ENCODE measurements at places on chromosomes 6 and 20.

DNA sequence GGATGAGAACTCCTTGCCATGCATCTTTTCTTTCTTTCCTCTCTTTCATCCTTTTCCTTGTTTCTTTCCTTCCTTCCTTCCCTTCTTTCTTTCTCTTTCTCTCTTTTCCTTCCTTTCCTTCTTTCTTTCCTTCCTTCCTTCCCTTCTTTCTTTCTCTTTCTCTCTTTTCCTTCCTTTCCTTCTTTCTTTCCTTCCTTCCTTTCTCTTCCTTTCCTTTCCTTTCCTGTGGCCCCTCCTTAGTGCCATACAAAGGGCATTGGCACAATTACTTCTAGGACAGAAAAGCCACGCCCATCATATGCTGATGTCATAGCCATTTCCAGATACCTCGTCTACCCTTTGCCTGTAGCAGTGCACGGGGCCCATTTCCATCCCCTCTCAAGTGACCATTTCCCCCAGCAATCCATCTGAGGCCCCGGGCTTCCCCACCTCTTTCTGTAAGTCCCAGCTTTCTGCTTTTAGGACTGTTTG lies 2.2 kb upstream of the CENPB start:
- DNase-seq: no peak

- no peak for DNase-seq
Observed at GRCh38 chr6:33505548-33506370, 51.4 kb downstream of the ZBTB9 start.

DNA sequence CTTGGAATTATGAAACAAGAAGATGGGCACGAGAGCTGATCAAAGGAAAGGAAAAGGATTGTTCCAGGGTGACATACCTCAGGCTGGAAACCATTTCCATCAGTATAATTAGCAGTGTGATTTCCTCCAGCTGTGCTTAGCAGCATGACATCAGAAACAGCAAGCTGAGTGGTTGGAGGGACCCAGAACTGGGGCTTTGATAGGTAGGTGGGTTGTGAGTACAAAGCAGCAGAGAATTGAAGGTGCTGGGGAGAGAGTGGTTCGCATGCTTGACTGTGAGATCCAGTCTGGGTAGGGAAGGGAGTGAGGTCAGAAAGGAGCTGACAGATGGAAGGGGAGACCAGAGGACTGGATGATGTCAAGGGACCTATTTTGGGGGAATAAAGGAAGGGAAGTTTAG lies 90.4 kb downstream of the CD164 start:
- DNase-seq: no peak

DNA sequence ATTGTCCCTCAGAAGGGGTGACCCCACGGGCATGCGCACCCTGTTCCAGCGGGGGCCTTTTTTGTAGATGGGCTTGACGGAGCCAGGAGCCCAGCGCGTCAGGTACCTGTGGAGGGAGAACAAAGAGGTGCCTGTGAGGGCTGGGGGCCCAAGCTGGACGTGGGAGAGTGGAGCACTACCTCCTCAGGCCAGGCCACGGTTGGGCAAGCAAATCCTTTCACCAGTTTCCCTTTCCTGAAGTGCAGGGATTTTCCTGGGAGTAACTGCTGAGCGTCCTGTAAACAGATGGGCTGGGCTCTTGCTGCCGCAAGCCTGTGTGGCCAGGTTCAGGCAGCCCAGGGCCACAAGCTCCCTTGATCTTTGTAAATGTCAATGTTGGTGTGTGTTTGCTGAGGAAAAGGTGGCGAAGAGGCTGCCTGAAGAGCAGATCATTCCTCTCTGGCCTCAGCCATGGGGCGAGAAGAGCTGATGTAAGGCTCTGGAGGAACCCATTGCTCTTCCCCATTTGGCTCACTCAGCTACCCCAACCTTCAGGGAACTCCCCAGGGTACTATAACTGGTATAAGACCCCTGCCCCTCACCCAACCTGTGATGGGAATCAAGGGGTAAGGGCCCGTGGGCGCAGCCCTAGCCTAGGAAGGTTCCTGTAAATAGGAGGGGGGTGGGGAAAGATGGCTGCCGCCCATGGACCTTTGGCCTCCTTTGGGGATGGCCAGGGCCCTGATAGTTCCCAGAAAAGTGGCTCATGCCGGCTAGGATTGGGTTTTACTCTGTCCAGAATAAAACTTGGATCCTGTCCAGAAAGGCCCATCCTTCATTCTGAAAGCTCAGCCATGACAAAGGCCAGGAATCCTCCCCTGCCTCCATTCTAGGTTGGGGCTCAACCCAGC lies 15.5 kb downstream of the MRPS18A start:
- DNase-seq: no peak

GRCh38 chr6:136803608-136804007 lies 11.3 kb upstream of the MAP3K5 start:
- DNase-seq: no peak

- no peak for DNase-seq
Observed at GRCh38 chr20:44118185-44119033, 68.6 kb downstream of the JPH2 start.

All from stimulated activated CD4-positive, alpha-beta T cell treated with anti-CD3 and anti-CD28 coated beads, Interleukin-15, amount 100 ng/mL, for 24 hours (primary cell).